Fibroblast of skin of right biceps (primary cell): ENCODE measurements at places on chromosomes 16 and 17.

DNA sequence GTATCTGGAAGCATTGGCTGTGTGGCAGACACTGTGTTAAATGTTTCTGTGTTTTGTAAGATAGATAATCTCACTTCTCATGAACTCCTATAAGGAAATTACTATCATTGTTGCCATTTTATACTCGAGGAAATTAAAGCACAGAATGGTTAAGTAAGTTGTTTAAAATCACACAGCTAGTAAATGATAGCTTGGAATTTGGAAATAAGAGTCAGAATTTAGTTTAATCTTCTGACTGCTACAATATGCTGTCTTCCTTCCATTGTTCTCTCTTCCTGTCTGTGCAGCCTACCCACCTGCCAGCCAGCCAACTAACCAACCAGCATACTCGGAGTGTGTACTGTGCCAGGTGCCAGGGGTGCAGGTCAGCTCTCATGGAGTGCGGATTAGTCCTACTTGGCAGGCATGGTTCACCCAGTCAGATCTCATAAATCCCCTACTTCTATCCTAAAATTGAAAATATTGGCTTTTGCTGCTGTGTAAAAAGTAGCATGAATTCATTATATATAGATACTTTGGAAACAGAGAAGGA lies 79.9 kb upstream of the LGALS9 start:
- no peak for DNase-seq

DNA sequence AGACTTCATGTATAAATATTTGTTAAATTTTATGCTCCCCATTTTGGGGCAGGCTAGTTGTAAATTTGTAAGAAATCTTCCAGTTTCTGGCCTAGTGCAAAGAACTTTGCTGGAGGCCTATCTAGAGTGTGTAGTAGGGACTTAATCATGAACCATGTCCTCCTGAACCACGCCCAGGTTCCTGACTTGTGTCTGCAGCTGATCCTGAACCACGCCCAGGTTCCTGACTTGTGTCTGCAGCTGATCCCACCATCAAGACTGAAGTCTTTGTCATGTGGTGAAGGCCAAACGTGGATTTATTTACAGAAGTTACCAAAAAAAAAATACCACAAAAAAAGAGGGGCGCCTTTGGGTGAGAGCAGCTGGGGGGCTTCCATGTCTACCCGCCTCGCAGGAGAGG lies 33.1 kb downstream of the LMF1 start:
- DNase-seq: no peak

DNA sequence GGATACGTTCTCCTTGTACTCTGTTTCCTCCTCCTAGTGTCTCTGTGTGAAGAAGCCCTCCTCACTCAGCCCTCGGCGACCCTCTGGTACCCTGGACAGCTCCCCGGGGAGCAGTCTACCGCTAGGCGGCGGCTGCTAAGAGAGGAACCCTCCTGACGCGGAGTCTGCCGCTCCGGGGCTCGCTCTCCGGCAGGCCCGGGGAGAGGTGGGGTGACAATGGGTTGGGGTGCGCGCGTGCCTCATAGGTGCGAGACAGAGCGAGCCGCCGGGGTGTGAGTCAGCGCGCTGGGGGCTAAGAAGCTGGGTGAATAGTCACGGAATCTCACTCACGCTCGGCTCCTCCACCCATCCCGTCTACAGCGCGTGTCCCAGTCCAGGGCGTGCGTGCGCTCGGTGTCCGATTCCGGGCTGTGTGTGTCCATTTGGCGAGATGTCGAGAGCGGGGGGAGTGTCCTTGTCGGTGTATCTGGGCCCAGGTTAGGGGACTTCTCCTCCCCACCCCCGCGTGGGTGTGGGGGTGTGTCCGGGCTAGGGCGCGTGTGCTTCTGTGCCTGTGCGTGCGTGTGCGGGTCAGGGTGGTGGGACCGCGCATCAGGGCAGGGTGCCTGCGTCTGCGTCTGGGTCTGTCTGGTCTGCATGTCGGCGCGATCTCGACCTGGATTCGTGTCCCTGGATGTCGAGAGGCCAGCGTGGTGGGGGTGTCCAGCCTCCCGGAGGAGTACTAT lies 577 bp upstream of the HS3ST2 start:
- peak; percentile 58 for DNase-seq

- no peak for DNase-seq
Measured at GRCh38 chr16:22007159-22007508, 777 bp upstream of the MOSMO start.

- DNase-seq: peak; percentile 49
Measured at GRCh38 chr17:48841395-48841831, 10.6 kb downstream of the CALCOCO2 start.

GRCh38 chr16:82017911-82018568 lies 6.8 kb upstream of the SDR42E1 start:
- DNase-seq: no peak

GRCh38 chr16:89152831-89153700 lies 18.5 kb upstream of the CDH15 start:
- no peak for DNase-seq

DNA sequence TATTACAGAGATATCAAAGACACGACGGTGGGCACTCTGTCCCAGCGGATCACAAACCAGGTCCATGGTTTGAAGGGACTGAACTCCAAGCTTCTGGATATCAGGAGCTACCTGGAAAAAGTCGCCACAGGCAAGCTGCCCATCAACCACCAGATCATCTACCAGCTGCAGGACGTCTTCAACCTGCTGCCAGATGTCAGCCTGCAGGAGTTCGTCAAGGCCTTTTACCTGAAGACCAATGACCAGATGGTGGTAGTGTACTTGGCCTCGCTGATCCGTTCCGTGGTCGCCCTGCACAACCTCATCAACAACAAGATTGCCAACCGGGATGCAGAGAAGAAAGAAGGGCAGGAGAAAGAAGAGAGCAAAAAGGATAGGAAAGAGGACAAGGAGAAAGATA lies 8.7 kb downstream of the PSMD7 start:
- DNase-seq: no peak

DNA sequence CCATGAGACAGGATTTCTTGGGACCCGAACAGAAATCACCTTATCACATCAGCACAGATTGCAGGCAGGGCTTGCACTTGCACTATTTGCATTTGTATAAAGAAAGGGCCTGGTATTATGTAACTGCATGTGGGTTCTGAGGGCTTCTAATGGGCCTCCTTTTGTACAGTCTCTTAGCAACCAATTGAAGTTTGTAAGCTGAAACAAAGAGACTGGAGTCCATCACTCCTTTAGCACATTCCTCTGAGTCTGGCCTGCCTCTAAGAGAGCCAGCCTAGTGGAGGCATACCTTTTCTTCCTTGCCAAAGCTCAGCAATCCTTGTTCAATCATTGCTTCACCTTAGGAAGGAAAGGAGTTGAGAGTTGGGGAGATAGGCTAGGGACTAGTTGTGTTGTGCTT lies 387.1 kb downstream of the XYLT1 start:
- no peak for DNase-seq

- DNase-seq: peak; percentile 19
Measured at GRCh38 chr17:33292981-33293867, at the start of gene ASIC2. Gene ASIC2, minus strand, starts transcription at chr17:33293295.

DNA sequence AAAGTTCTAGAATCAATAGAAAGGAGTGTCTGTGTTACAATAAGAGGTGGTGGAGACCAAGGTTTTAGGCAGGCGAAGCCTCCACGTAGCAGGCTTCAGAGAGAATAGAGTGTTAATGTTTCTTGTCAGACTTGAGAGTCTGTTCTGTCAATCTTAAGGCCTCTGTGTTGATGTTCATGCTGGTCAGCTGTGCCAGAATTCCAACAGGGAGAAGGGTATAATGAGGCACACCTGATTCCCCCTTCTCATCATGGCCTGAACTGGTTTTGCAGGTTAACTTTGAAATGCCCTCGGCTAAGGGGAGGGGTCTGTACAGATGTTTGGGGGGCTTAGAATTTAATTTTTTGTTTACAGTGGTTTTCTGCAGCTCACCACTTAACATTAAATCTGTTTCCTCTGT lies 46.0 kb downstream of the RNF112 start:
- DNase-seq: no peak

GRCh38 chr16:10521681-10522274 lies 58.6 kb downstream of the EMP2 start:
- peak; percentile 62 for DNase-seq

- DNase-seq: peak; percentile 61
Measured at GRCh38 chr16:29784901-29785500, 5.5 kb upstream of the KIF22 start.

DNA sequence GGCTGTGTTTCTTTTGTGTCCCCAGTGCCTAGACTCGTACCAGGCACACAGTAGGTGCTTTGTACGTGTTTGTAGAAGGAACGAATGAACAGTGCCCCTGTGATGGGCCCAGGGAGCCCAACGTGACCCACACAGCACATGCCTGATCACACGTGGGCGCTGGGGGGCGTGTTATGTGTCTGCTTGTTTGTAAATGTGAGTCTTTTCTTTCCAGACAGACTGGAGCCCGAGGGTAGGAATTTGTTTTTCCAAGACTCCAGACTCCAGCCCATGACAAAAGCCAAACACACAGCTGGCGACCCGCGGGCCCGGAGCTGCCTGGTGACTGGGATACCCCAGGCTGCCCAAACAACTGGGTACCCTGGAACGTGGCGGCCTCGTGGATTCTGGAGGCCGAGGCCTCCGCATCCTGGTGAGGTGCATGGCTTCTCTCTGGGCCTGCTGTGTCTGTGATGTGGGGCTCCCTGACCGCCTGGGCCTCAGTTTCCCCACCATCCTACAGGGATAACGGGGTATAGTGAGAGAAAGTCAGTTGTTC lies 14.9 kb upstream of the CBFA2T3 start:
- DNase-seq: no peak

GRCh38 chr16:84391151-84392030 lies 23.1 kb downstream of the ATP2C2 start:
- DNase-seq: no peak

GRCh38 chr16:70646260-70647241 lies at the start of gene IL34:
Gene IL34, plus strand, starts transcription at chr16:70646559. Its CDS starts 389 bp downstream, at chr16:70646948.
- DNase-seq: no peak

GRCh38 chr16:10599626-10600025 lies 19.2 kb upstream of the EMP2 start:
- DNase-seq: no peak

DNA sequence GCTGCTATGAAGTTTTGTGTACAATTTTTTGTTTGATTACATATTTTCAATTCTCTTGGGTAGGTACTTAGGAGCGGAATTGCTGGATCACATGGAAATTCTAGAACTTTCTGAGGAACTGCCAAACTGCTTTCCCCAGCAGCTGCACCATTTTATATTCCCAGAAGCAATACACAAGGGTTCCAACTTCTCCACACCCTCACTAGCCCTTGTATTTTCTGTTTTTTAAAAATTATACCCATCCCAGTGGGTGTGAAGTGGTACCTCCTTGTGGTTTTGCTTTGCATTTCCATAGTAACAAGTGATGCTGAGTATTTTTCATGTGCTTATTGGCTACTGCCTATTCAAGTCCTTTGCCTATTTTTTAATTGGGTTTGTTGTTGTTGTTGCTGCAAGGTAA lies 20.9 kb downstream of the NACA2 start:
- DNase-seq: no peak

- no peak for DNase-seq
Measured at GRCh38 chr16:27840311-27841060, 223.0 kb downstream of the GSG1L start.

GRCh38 chr16:3950343-3951193 lies 70.1 kb upstream of the CREBBP start:
- DNase-seq: peak; percentile 93

- DNase-seq: no peak
Measured at GRCh38 chr16:59356144-59356543, 622.0 kb upstream of the GOT2 start.

GRCh38 chr17:6420173-6420641 lies 14.7 kb downstream of the AIPL1 start:
- DNase-seq: no peak

DNA sequence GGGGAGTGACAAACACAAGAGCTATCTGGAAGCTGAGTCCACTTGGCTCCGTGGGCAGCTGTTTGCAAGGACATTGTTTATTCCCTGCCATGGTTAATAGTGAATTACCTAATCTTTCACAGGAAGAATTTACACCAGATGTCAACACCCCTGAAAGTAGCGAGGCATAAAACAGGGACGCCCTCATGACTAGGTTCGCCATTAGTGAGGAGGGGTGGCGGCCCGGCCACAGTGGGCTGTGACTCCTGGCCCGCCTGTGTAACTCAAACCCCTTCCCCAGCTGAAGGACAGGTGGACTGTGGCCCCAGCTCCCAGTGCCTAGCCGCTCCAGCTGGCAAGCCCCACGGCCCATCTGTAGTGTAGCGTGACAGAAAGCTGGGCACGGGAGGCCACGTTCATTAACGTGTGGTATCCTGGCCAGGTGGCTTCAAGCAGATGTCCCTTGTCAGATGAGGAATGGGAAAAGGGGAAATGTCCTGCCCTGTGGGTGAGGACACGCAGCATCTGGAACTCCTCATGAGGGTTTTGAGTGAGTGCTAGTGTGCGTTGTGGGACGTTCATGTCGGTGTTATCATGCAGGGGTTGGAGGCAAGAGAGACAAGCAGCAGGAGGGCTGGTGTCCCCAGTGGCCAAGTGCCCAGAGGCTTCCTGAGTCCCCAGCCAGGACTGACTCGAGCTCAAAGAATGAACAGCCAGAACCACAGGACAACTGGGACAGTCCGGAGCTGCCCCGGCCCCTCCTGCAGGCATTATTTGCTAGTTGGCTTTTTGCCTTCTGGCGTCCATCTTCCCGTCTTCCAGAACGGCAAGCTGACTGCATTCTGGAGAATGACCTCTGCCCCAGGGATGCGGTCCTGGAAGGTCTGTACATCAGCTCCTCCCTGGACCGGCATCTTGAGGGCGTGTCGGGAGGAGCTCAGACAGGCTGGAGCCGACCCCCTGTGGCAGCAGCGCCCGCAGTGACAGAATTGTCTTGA lies 19.2 kb downstream of the KDM8 start:
- DNase-seq: peak; percentile 65

- peak; percentile 43 for DNase-seq
Measured at GRCh38 chr17:20116683-20117309, 107.6 kb downstream of the SPECC1 start.

DNA sequence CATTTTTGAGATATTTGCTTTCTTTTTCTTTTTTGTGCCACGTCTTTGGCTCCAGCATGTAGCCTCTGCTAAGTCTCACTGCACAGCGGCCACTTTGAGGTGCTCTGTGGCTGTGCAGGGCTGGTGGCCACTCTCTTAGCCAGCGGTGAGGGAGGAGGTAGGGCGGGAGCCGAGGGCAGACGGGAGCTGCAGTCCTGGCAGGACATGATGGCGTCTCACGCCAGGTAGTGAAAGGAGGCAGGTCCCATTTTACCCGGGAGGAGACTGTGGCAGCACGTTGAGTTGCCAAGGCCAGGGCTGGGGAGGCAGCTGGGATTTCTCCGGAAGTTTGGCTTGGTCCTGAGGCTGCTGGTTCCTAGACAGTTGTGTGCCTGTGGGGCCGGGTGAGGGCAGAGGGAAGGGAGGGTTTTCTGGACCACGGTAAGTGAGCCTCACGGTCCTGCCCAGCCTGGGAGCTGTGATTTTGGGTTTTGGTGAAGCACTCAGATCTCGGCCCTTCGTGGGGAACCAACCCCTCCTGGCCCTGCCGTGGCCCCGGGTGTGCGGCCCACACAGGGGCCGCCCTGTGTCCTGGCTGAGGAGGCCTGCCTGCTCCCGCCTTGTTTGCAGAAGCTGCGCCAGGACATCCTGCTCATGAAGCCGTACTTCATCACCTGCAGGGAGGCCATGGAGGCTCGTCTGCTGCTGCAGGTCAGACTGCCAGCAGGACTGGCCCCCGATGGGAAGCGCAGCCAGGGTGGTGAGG lies 14.4 kb downstream of the DEF8 start:
- DNase-seq: no peak

GRCh38 chr17:31318298-31318801 lies 3.1 kb downstream of the EVI2A start:
- DNase-seq: peak; percentile 53
